ENCODE measurements at places on chromosomes 11 and 22. TPM values are rescaled to one million over a fixed set of nuclear protein-coding genes. Genes with fewer than 3 reads are reported as not detected.

The CHRDL2 gene
- total RNA-seq: 312 TPM

The TTC36 gene
- total RNA-seq: 1.2 TPM

The IL10RA gene
- 29.3 TPM for total RNA-seq

The SLC22A6 gene
- not detected for total RNA-seq

The FAM180B gene
- total RNA-seq: 0.14 TPM

Data from mucosa of gallbladder (tissue), 1 donor.